Type B pancreatic cell (in vitro differentiated cells): ENCODE measurements at places on chromosomes 2 and 18.

- H3K4me3 ChIP-seq, result no peak overlapping the region
- no peaks in the 10 kb centered on the region for H3K27me3 ChIP-seq
- DNase-seq, result no peak
- H3K36me3 ChIP-seq, result no peaks in the 10 kb centered on the region
- peaks cover 26% of the 10 kb centered on the region for H3K4me1 ChIP-seq
Observed at GRCh38 chr2:20565623-20566236, 85.2 kb downstream of the HS1BP3 start.

- DNase-seq, result no peak
- H3K4me3 ChIP-seq, result no peak overlapping the region
- no peaks in the 10 kb centered on the region for H3K36me3 ChIP-seq
- peaks cover 9% of the 10 kb centered on the region for H3K4me1 ChIP-seq
- peaks cover 3% of the 10 kb centered on the region for H3K27me3 ChIP-seq
Observed at GRCh38 chr2:101362316-101362715, 25.0 kb downstream of the CREG2 start.

GRCh38 chr18:70279470-70279869 lies 9.4 kb upstream of the SOCS6 start:
- peaks cover 6% of the 10 kb centered on the region for H3K4me1 ChIP-seq
- no peaks in the 10 kb centered on the region for H3K27me3 ChIP-seq
- H3K4me3 ChIP-seq, result no peak overlapping the region

DNA sequence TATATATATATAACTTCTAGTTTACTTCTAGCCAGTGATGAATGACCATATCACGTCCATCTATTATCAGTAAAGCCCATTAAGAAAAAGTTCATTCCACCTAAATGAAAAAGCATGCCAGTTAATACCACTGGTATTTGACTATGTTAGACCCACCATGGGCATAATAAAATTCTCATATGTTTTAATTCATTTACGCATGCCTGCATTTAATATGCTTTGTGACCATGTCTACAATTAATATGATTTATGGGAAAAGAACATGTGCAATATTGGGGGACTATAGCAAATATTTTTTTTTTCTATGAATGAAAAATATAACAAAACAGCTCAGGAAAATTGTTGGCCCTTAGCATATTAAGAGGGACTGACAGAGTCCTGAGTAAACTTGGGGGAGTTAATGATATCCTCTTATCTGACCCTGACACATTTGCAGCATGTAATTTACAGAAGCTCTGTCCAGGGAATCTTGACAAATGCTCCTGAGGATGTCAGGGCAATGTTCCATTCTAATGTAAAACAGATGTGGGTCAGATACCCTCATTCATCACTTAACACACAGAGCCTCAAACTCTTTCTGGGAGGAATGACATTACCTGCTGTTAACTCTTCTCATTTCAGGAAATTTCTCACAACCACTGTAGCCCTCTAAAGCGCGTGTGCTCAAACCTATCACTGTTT lies 90.6 kb downstream of the PAX3 start:
- H3K4me1 ChIP-seq, result peaks cover 6% of the 10 kb centered on the region
- H3K27me3 ChIP-seq, result peaks cover 92% of the 10 kb centered on the region

DNA sequence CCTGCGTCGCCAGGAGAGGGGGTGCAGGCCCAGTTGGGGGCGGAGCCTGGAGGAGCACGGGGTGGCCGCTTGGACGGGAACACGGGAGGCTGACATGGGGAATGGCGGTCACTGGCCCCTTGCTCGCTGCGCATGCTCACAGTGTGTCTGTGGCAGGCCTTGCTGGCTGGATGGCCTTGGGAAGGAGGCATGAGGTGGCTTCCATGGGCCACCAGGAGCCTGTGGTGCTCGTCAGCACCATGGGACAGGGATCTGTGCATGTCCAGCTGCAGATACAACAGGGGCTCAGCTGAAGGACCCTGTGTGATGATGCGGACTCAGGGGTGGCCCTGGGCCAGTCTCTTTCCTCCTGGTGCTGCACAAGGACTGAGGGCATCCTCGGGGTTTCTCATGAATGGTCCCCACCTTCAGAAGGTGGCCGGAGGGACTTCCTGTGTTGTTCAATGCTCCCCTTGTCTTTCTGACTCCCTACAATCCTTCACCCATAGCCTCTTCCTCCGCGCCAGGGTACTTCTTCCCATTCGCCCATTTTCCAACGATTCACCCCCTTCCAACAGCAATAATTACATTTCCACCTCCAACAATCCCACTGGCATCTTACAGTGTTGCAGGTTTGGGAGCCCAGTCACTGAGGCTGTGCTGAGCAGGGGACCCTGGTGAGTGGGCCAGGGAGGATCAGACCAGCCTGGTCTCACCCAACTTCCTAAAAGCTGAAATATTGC lies 3.4 kb upstream of the SP140L start:
- H3K4me1 ChIP-seq, result peaks cover 7% of the 10 kb centered on the region
- no peak overlapping the region for H3K27ac ChIP-seq
